ENCODE measurements at places on chromosomes 6 and 20. TPM values are rescaled to one million over a fixed set of nuclear protein-coding genes. Genes with fewer than 3 reads are reported as not detected.

DNA sequence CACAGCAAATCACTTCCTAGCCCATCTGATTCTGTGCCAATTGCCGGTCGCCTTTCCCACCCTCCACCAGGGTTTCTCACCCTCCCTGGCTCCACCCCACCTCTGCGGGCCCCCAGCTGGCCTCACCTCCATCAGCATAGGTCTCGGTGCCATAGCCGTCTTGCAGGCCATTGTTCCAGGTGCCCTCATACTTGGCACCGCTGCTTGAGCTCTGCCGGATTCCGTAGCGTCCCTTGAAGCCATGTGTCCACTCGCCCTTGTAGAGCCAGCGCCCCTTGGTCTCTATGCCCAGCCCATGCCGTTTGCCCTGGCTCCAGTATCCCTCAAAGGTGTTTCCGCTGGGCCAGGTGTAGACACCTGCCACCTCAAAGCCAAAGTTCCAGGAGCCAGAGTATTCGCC is 787 bp downstream of the JPH2 start:
- DNase-seq: no peak

DNA sequence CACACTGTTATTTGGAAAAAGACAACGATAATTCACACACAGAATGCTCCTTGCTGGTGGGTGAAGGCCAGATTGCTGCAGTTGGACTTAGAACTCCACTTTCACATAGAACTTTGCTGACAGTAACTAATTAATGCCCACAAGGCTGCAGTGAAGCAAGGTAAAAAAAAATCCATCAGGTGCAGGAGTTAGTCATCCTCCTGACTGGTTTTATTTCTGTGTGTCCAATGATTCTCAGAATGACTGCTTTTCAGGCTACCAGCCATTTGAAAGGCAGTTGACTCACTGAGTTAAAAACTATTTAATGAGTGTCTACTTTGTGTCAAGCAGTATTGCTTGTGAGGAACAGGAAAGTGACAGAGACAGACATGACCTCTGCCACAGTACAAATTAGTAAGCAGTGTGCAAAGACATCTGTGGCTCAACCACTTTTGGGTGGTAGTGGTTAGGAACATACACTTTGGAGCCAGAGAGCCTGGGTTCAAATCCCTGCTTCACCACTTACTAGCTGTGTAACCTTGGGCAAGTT is 41.9 kb downstream of the ELOVL5 start:
- no peak for DNase-seq

DNA sequence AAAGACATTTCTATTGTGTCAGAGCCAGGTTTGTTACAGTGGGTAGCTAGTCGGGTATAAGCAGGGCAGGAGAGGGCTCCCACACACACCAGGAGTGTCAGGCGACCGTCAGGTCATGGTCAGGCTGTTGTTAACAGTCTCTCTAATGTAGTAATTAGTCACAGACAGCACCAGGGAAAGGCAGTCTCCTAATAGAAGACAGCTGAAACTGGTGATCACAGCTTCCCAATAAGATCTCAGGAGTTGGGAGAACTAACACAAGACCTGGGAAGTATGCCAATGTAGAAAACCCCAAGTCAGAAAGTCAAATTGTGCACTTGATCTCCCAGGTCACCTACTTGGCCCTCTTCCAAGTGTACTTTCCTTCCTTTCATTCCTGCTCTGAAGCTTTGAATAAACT is 53.0 kb upstream of the GPR6 start:
- no peak for DNase-seq

- DNase-seq: no peak
Measured at GRCh38 chr6:76043690-76044089, 28.8 kb downstream of the IMPG1 start.

DNA sequence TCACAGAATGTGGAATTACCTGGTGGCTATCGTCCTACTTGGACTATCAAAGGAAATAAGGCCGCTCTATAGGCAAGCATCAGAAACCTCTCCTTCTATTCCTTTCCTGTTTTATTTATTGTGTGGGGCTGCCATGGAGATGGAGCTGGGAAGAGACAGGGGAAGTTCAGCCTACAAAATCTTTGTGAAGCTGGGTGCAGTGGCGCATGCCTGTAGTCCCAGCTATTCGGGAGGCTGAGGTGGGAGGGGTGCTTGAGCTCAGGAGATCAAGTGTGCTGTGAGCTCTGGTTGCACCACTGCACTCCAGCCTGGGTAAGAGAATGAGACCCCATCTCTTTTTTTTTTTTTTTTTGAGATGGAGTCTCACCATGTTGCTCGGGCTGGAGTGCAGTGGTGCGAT is 60.3 kb downstream of the KCNB1 start:
- DNase-seq: no peak

DNA sequence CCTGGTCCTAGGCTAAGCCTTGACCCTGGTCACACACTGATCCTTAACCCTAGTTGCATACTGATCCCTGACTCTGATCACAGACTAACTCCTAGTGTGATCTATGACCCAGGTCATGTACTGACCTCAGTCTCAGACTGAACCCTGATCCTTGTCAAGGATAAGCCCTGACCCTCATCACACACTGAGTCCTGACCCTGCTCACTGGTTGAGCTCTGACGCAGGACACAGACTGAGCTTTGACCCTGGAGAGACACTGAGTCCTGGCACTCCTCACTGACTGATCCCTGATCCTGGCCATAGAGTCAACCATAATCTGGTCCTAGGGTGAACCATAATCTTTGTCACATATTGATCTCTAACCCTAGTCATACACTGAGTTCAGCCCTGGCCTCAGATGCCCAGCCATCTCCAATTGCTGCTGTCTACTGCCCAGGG is 37.9 kb downstream of the KCNB1 start:
- DNase-seq: no peak

GRCh38 chr20:23369072-23369823 is 7.3 kb downstream of the GZF1 start:
- DNase-seq: no peak

GRCh38 chr20:18614244-18614643 is 26.4 kb downstream of the DTD1 start:
- DNase-seq: no peak

DNA sequence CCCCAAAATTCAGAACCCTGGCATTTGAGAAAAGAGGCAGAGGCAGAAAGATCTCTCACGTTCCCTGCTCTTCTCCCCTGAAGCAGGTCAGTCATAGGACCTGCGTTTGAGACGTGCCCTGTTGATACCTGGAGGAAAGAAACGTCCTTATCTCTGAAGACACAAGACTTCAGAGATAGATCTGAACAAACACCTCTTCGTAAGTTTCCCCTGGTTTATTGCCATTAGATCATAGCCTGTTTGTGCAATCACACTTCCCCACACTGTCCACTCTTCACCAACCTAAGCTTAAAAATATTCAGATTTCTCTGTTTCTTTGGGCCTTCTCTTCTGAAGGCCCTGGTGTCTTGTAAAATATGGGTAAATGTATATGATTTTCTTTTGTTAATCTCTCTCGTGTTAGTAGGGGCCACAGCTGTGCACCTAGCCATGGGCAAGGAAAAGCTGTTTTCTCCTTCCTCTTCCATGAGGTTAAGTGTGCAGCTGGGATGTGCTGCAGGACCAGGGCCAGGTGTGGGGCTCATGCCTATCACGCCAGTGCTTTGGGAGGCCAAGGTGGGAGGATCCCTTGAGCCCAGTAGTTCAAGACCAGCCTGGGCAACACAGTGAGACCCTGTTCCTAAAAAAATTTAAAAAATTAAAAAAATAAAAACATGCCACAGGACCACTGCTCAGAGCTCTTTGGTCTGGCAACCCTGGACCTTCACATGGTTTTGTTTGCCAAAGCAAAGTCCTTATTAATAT is 4.7 kb upstream of the SLC22A2 start:
- no peak for DNase-seq

- DNase-seq: no peak
Measured at GRCh38 chr6:108142240-108142639, 23.6 kb upstream of the NR2E1 start.

- DNase-seq: no peak
Measured at GRCh38 chr6:23535101-23535500, 590.9 kb upstream of the NRSN1 start.

DNA sequence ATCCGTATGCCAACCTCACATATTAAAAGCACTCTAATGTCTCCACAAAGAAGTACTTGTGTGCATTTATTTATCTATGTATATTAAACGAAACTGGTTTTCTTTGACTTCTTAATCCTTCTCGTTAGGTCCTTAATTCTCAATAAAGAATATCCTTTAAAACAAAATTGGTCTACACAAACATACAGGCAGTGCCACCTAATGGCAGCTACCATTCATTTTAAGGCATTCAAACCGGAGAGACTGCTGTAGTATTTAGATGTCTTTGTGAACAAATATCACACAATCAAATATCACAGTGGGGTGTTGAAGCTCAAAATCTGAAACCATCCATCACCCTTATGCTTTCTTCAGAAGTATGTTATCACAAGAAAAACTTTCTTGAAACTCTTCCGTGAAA is 96.6 kb upstream of the IRAK1BP1 start:
- no peak for DNase-seq

GRCh38 chr6:112114577-112115223 is 27.3 kb downstream of the FAM229B start:
- DNase-seq: no peak

- DNase-seq: no peak
Measured at GRCh38 chr6:14573267-14573666, 455.7 kb downstream of the CD83 start.

MTFR2 gene
- total RNA-seq: 1.4 TPM

NUDT3 gene
- 52.0 TPM for total RNA-seq

Data from endothelial cell (in vitro differentiated cells).